ENCODE measurements at places on chromosomes 2 and 18.

DNA sequence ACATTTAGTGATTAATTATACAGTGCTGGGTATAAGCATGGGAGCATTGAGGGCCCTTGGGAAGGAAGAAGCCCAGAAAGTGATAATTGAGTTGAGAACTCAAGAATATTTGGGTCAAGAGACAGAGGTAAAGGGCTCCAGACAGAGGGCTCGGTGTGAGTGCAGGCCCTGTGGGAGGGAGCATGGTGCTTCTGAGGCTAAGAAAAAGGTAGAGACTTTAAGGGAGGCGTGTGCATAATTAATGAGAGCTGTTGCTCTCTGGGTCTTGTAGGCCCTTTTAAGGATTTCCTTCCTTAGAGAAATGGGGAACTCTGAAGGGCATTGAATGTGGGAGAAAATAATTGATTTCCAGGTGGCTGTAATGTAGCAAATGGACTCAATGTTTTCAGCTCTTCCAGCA, 735.0 kb upstream of the POU3F3 start:
- no peak for DNase-seq

GRCh38 chr2:127635380-127636237, 10.3 kb upstream of the GPR17 start:
- no peak for DNase-seq

DNA sequence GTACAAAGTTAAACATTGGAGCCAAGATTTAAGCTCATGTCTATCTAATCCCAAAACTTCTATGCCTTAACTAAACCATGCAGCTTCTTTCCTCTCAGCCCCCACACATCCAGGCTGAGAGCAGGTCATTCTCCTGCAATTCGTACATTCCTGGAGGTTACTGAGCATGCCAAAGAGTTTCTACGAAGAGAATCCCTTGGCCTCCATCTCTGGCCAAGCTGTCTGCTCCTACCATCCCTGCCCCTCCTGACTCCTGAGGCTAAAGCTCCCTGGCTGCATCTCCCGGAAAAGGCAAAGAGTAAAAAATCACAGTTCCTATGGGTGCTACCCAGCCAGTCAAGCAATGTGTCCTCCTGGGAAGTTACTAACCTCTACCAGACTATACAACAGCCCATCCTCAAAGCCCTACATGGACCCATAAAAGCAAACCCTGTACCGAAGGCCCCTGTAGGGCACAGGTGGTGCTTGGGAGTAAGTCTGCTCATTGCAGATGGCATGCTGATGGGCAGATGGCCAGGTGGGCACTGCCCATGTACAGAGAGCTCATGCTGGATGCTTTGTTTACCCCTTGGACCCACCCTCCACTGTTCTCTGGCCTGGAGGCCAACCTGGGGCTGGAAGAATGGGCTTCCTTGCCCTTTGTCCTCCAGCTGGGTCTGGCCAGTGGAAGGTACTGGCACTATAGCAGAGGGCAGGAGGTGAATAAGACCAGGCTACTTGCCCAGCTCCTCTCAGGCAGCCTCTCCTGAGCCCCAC, 99.5 kb downstream of the TTC32 start:
- DNase-seq: no peak

GRCh38 chr2:120091436-120091835, 78.6 kb downstream of the EPB41L5 start:
- DNase-seq: no peak

DNA sequence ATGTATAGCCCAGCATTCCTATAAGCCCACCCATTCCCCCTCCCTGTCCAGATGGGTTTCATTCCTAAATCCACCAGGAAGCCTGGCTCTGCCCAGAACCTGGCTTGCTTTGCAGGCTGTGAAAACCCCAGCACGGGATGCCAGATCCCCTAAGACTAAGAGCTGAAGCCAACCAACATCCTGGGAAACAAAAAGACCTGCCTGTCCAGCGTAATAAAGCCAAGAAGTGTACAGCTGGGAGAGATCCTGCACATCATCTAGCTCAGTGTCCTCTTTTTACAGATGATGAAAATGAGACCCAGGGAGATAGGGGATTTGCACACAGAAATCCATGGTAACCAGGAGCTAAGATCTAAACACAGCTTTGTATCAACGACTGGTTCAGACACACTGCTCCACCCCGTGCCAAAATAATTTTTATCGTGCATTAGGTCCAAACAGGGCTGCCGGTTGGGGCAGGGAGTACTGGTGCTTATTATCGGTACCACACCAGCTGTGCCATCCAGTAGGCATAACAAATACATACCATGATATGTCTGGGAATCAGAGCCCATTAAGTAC, 2.9 kb downstream of the RND3 start:
- DNase-seq: no peak

- DNase-seq: no peak
These were observed 4.4 kb upstream of the ST8SIA5 start for GRCh38 chr18:46761059-46761769.

DNA sequence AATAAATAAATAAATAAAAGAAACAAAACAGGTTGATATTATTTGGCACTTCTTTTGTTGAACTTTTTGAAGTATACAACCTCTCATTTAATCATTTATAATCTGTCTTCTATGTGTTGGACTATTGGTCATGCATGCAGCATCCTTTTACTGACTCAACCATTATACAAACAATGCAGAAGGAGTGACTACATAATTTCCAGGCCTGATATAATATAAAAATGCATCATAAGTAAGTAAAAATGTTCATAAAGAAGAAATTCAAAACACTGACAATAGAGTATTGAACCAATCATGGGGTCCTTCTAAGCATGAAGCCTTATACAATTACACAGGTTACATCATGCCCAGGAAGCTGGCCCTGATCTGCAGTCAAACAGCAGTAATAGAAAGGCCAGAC, 141.5 kb upstream of the FN1 start:
- no peak for DNase-seq

- DNase-seq: no peak
These were observed 90.3 kb downstream of the HDAC4 start for GRCh38 chr2:239310401-239311061.

GRCh38 chr2:120787822-120788700, 52.4 kb downstream of the GLI2 start:
- peak; percentile 39 for DNase-seq

GRCh38 chr2:95051626-95052025, 26.1 kb downstream of the MAL start:
- DNase-seq: no peak

GRCh38 chr2:120489023-120489422, 143.1 kb downstream of the INHBB start:
- DNase-seq: no peak

GRCh38 chr18:77634494-77634893, 384.8 kb downstream of the GALR1 start:
- no peak for DNase-seq

GRCh38 chr2:121346407-121346806, 61.4 kb upstream of the TFCP2L1 start:
- no peak for DNase-seq

GRCh38 chr2:82411071-82411470, 2048.0 kb downstream of the SUCLG1 start:
- no peak for DNase-seq

DNA sequence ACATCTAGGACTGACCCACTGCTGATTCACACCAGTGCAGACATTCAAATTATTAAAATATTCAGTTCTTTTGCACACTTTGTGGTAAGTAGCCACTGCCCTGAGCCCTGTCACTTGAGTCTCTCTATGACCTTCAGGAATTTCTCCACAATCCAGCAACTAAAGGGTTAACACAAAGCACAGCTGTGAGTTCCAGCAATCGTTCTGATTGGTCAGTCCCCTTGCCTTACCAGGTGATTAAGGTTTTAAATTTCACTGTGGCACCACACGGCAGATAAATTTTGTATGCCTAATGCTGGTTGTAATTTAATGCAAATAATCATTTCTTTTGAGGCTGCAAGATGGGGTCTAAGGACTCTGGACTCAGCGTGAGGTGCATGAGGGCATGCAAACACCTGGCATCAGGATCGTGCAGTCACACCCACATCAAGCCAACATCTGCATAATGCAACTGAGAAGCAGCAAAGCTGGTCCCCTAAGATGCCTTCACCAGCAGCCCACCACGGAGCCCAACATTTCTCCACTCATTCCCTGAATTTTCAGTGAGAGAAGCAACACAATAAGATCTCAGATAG, 36.6 kb downstream of the SLC14A1 start:
- DNase-seq: no peak

GRCh38 chr2:214050731-214051130, 360.1 kb upstream of the VWC2L start:
- DNase-seq: no peak

- DNase-seq: no peak
These were observed 276.9 kb upstream of the CHAC2 start for GRCh38 chr2:53490659-53491058.

- no peak for DNase-seq
These were observed 213.6 kb downstream of the PMAIP1 start for GRCh38 chr18:60113396-60113795.

DNA sequence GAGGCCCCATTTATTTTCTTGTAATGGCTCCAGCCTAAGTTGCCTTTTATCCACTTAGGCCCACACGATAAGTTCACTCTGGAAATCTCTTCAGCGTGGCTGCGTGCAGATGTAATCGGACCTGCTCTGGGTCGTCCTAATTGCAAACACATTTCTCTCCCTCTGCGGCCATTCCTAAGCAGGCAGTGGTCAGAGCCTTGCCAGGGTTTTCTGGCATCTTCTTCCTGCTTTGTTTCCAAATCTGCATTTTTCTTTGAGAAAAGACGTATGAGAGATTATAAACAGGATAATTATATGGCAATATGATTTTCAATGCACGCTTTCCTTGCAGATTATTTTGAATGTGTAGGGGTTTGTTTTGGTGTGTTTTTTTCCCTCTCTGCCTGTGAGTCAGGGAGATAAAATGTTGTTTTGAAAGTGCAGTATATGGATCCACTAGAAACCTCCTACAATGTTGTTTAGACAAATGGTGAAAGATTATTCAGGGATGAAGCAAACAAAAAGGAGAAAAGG, 239.4 kb upstream of the TANK start:
- no peak for DNase-seq

DNA sequence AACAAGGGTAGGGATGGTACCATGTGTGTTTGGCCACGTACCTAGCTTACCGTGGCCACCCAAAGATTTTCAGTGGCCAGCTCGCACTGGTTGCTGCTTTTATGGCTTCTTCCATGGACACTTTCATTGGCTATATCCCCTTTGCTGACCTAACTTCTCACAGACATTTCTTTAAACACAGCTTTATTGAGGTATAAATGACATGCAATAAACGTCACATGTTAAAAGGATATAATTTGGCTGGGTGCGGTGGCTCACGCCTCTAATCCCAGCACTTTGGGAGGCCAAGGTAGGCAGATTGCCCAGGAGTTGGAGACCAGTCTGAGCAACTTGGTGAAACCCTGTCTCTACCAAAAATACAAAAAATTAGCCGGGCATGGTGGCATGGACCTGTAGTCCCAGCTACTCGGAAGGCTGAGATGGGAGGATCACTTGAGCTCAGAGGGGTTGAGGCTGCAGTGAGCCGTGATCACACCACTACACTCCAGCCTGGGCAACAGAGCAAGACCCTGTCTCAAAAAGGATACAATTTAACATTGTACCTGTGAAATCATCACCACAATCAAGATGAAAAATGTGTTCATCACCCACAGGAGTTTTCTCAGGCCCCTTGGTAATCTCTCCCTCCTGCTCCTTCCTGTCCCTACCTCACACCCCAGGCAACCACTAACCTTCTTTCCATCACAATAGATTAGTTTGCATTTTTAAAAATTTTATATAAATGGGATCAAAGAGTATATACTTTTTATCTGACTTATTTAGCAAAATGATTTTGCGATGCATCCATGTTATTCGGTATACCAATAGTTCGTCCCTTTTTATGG, 127.8 kb upstream of the PPP1CB start:
- DNase-seq: no peak

GRCh38 chr2:32222966-32223365, 41.7 kb downstream of the NLRC4 start:
- DNase-seq: no peak

DNA sequence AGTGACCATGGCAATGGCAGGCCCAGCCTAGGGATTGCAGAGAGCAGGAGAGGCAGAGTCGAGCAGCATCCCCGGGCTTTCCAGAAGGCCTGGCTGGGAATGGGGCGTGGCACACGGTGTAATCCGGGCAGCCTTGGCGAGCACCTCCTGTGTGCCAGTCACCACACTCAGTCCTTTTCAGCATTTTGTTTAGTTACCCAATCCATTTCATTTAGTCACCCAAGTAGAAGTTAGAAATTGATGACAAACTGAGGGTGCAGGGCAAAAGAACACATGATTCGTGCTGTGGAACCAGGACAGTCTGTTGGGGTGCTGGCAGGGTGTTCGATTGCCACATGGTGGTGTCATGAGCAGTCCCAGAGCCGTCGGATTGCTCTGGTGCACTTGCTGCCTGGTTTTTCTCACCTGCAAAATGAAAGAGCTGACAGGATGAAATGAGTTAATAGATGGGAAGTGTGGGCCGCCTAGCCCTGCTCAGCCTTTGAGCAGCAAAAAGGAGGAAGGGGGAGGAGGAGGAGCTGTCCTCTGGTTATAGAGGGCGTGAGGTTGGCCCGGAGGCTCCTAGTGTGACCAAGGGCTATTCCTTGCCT, 299.4 kb downstream of the AGAP1 start:
- peak; percentile 20 for DNase-seq

DNA sequence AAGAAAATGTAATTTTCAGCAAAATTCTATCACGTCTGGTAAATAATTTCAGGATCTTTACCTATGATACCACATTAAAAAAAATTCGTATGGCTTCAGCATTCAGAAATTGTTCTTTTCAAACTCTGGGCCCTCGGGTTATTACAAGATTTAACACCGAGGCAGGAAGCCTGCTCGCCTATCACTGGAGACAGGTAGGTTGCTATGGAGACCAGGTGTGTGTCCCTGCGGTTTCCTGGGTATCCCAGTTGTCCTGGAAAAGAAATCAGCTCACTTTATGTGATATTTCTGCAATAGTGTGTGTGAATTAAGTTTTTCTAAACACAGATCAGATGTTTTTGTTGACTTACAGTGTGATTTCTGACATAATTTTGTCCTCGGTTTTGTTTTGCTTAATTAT, 14.2 kb downstream of the HPCAL1 start:
- no peak for DNase-seq

GRCh38 chr18:3924455-3924854, 474.5 kb downstream of the TGIF1 start:
- DNase-seq: no peak

- DNase-seq: no peak
These were observed 26.6 kb downstream of the METTL8 start for GRCh38 chr2:171407030-171407675.

- DNase-seq: no peak
These were observed 205.6 kb downstream of the TMEM182 start for GRCh38 chr2:102967451-102967850.

GRCh38 chr2:141280037-141280436, 850.8 kb downstream of the LRP1B start:
- DNase-seq: no peak

GRCh38 chr2:221715523-221716247, 143.6 kb upstream of the EPHA4 start:
- no peak for DNase-seq

DNA sequence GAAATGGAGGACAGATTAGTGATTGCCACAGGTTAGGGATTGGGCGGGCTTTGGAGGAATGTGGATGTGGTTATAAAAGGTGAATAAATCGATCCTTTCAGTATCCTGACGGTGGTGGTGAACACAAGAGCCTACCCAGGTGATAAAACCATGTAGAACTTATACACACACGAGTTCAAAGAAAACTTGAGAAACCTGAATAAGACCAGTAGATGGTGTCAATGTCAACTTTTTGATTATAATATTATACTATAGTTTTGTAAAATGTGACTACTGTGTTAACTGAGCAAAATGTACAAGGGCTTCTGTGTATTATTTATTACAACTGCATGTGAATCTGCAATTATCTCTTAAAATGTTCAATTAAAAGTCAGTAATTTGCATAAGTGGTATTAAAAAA, 136.3 kb downstream of the ERBB4 start:
- no peak for DNase-seq

- DNase-seq: no peak
These were observed 135.4 kb downstream of the L3MBTL4 start for GRCh38 chr18:6279308-6279707.

Measured in HuH-7 (cell line).